ENCODE measurements at places on chromosomes 16 and 17.

DNA sequence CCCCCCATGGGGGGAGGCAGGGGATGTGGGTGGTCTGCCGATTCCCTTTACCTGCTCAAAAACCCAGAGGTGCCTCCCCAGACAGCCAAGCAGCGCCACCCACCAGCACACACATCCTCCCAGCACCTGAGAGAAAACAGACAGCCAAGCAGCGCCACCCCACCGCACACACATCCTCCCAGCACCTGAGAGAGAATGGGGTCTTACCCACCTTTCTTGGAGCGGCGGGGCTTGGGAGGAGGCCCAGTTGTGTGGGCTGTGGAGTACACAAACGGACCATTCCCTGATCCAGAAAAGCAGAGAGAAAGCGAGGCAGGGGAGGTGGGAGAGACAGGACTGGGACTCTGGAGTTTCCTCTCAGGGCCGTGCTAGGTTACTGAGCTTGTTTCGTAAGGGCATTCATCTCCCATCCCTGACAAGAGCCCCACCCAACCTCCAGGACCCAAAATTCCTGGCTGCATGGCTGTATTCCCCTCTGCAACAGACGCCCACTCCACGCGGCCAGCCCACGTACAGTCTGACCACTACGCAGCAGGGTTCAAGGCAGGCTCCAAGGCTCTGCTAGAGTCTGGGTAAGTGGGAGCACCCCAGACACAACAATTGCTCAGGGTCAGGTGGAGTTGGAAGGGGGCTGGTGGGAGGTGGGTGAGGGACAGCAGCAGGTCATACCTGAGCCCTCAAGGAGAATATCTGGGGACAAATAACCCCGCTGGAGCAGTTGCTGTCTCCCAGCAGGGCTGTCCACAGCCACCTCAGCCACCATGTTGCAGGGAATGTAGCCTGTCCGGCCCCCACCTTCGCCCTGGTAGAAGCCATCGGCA lies 22.3 kb downstream of the TSPOAP1 start:
- no peak for DNase-seq

DNA sequence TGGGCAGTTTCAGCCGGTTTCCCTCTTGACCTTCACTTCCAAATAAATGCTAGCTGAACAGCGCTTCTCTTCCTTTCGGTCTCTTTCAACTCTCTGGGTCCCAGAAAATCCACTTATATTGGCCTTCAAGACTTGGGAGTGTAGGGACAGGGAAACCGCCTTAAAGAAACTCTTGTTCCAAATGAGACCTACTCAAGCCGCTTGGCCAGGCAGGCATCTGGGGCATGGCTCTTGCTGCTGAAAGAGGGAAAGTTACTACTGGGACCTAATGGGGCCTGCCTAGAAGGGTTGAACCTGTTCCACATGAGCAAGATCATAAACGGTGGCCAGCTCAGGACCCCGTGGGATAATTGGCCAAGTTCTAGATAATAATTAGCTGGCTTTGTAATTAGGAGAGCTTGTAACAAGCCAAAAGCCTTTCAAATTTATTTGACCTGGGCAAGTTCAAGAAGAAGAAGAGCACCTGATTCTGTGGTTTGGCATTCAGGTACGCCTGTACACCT lies 13.2 kb downstream of the CDH1 start:
- no peak for DNase-seq

- DNase-seq = no peak
Measured at GRCh38 chr16:49524216-49524946, 150.8 kb downstream of the C16orf78 start.

DNA sequence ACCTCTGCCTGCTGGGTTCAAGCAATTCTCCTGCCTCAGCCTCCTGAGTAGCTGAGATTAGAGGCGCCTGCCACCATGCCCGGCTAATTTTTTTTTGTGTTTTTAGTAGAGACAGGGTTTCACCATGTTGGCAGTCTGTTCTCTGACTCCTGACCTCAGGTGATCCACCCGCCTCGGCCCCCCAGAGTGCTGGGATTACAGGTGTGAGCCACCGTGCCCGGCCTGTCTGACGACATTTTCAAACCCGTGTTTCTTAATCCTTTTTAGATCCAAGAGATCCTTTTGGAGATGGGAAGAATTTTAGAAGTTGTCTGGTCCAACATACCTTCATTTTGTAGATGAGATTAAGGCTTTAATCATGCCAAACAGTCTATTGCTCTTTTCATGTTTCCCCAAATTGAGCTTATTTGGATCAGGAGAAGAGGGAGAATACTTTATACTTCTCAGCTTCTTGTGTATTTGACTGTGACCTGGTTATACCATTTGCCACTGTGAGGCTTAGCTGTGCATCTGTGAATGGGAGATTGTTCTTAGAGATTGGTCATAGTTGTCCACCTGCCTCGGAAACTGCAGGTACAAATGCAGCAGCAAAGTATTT lies 25.8 kb downstream of the USP10 start:
- no peak for DNase-seq

- no peak for DNase-seq
Measured at GRCh38 chr17:10384175-10384574, 11.4 kb upstream of the MYH13 start.

GRCh38 chr16:10839279-10839666 lies 20.7 kb upstream of the TVP23A start:
- DNase-seq = no peak

GRCh38 chr16:7209598-7209997 lies 123.0 kb upstream of the RBFOX1 start:
- no peak for DNase-seq

DNA sequence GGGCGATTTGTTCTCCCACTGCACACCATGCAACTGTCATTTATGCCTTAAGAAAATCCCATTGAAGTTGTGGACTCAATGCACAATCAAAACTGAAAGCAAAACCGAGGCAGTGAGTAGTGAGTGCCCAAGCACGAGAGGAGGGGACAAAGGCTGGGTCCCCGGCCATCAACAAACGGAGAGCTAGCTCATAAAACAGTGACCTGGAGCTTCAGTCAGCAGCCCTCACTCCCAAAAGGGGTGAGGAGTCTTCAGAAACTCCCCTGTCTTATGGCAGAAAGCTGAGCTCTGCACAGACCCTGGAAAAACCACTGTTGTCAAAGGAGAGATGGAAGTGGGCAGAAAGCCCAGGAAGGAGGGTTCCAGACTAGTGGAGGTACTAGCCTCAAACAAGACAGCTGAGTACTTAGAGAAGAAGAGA lies 96.9 kb downstream of the ADCY9 start:
- DNase-seq = no peak

GRCh38 chr17:8372422-8372821 lies 4.1 kb downstream of the KRABD2 start:
- no peak for DNase-seq

GRCh38 chr16:24255456-24256371 lies at the start of gene CACNG3:
Gene CACNG3, plus strand, starts transcription at chr16:24256335. Its CDS starts 420 bp downstream, at chr16:24256755.
- DNase-seq = no peak

DNA sequence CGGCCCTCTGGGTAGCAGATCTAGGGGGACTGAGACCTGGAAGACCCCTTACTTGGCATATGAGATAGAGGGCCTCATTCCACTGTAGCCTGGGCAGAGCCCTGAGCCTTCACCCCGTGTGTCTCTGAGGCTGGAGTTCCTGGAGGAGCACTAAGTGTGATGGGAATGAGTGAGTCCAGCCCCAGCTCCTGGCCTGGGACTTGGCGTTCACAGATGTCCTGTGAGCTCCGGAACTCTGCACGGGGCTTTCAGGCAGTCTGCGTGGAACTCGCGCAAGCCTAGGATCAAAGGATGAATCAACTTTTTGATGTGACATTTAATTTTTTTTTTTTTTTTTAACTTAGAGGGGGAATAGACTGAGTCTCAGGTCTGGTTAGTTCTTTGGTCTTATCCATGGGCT lies 1.8 kb downstream of the NKD1 start:
- DNase-seq = no peak

- DNase-seq = no peak
Measured at GRCh38 chr17:80663781-80664206, 119.2 kb downstream of the RPTOR start.

GRCh38 chr17:48247038-48247437 lies 139.5 kb downstream of the SNX11 start:
- no peak for DNase-seq

- DNase-seq = no peak
Measured at GRCh38 chr16:57753448-57754353, 18.1 kb downstream of the KATNB1 start.

DNA sequence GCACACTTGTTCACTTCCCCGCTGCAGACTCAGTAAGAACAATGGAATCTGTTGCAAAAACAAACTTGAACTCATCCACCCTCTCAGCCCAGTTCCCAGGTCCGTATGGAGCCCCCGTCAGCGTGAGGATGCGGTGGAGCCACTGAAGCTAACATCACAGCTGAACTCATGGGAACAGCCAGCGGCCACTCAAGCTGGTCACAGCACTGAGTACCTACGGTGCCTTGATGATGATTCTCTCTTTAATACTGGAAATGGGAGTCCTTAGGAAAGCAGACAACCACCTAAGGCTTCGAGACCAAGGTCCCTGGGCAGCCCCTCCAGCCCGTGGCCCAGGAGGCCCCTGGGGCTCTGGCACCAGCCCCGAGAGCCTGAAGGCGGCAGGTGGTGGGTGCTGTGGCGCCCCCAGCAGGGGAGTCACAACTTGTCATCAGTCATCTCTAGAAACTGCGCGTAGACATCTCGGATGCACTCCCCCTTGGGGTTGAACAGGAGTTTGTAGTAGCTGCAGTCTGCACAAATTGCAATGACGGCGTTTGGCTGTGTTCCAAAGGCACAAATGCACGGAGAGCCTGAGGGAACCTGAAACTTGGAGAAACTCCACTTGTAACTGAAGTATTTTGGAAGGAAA lies 31.0 kb upstream of the RHOT1 start:
- no peak for DNase-seq

- DNase-seq = peak; percentile 32
Measured at GRCh38 chr16:30567991-30568638, 3.4 kb downstream of the ZNF688 start.

GRCh38 chr16:67077871-67078270 lies 31.9 kb upstream of the PHAF1 start:
- no peak for DNase-seq

- DNase-seq = no peak
Measured at GRCh38 chr16:57029161-57030160, 40.1 kb downstream of the NLRC5 start.

- no peak for DNase-seq
Measured at GRCh38 chr17:63082952-63083351, 116.9 kb downstream of the TANC2 start.

GRCh38 chr16:83835586-83836566 lies 28.1 kb downstream of the HSBP1 start:
- DNase-seq = no peak

DNA sequence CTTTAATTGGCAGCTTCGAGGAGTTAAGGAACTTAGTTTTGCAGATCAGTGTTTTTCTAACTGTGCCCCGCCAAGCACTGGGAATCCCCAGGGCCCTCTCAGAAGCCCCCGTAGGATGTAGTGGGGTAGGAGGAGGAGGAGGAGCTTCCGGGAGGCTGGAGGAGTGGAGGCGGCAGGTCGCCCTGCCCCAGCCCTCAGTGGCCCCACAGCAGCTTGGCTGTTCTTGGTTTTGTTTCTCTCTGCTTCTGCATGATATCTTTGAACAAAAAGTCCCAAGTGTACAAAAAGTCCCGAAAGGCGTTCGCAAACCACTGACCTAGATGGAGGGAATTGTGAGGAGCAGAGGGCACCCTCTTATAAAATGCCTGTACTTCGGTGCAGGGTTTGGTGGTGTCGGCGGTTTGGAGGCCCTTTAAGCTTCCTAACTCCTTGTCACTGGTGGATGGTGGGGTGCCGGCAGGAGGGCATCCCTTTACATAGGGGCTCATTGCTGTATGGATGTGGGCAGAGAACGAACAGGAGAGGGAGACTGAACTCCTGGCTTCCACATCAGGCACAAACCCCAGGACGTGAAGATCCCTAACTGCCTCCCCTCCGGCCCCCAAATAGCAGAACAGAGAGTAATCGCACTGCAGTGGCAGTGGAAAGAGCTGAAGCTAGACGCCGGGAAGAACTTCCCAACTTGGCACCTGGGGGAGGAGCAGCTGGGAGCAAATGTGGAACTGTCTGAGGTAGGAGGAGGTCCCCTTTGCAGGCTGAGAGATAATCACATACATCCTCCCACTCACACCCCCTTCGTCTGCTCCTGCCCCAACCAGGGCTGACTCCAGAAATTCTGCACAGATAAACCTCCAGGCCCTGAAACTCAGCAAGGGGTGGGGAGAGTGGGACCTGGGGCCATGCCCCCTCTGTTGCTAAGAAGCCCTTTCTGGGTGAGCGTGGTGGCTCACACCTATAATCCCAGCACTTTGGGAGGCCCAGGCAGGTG lies 20.1 kb downstream of the EPOP start:
- DNase-seq = no peak

DNA sequence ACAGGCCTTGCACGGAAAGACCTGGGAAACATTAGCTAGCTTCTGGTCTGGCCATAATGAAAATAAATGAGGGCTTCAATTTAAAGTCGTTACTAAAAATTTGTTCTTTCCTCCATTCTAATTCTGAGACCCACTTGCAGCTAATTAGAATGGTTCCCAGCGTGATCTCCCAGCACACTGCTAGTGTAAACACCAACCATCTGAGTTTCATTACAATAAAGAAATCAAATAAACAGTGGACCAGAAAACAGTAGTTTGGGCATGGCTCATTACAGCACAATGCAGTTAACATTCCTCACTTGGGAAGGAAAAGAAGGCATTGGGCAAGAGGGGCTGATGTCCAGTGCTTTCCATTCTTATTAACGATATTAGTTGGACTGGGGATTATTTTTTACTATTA lies 410.9 kb upstream of the SOX9 start:
- DNase-seq = peak; percentile 27

DNA sequence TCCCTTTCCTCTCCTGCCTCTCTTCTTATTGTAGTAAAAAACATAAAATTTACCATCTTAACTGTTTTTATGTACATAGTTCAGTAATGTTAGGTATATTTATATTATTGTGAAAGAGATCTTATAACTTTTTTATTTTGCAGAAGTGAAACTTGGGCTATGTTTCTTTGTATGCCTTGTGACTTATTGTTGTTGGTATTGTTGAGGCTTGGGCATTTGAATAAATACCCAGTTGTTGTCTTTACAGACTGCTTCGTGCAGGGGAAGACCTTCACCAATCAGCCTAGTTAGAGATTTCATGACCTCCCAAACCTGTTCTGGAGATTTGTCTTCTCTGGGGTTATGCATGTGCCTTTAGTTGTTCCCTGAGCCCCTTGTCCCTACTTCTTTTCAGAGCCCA lies 31.9 kb downstream of the REXO5 start:
- no peak for DNase-seq
